ENCODE measurements at places on chromosomes 4 and X. TPM values are rescaled to one million over a fixed set of nuclear protein-coding genes. Genes with fewer than 3 reads are reported as not detected.
A peak's percentile ranks its signal among the peaks of the same experiment; 100 is the strongest.

SLC6A8 gene
- 15.9 TPM for total RNA-seq

SORBS2 gene
- total RNA-seq = 46.2 TPM

XK gene
- total RNA-seq = under 0.01 TPM

AMBN gene
- not detected for total RNA-seq

SOWAHD gene
- total RNA-seq = not detected

FGA gene
- not detected for total RNA-seq

VGLL1 gene
- total RNA-seq = not detected

SPP1 gene
- total RNA-seq = not detected

RPS6KA6 gene
- 0.95 TPM for total RNA-seq

SRP72 gene
- 99.8 TPM for total RNA-seq

MAOA gene
- total RNA-seq = 120 TPM

TRMT10A gene
- 7.2 TPM for total RNA-seq

RNF128 gene
- not detected for total RNA-seq

IBSP gene
- not detected for total RNA-seq

HSD17B13 gene
- total RNA-seq = not detected

PDK3 gene
- total RNA-seq = 11.0 TPM

HPGDS gene
- total RNA-seq = not detected

YY2 gene
- 1.1 TPM for total RNA-seq

DNA sequence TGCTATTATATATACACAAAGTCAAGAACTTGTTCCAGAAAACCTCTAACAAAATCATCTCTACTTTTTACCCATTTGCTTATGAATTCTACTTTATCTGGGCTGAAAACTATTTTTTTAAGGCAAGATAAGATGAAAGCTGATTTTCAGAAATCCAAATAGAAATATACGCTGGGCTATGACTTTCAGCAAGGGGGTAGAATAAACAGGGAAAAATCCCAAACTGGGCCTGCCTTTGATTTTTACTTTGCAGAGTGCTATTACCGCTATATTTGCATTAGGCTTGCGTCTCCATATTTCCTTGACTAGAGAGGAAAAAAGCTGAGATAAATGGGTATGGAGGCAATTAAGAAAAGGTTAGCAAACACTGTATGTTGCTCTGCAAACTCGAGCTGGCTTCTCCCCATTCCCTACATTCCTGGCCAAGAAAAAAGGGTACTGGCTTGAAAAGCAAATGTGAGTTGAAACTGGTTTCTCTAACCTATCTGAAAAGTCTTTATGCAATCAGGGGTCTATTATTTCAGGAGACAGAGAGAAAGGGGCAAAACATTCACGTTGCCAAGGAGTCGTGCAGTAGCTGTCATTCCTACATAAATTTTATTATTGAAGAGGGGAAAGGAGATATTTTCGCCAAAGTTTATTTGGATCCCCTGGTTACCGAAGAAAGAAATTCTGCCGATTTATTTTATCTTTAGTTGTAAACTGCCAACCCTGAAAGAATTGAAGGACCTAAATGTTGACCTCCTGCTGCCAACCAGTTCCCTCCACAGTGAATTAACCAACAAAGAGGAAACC lies 2.2 kb downstream of the TMEM47 start:
- no peak for DNase-seq

- DNase-seq = no peak
These were observed 9.5 kb downstream of the PLXNA3 start for GRCh38 chrX:154467556-154467955.

- no peak for DNase-seq
These were observed 4.8 kb downstream of the USP38 start for GRCh38 chr4:143189528-143189927.

DNA sequence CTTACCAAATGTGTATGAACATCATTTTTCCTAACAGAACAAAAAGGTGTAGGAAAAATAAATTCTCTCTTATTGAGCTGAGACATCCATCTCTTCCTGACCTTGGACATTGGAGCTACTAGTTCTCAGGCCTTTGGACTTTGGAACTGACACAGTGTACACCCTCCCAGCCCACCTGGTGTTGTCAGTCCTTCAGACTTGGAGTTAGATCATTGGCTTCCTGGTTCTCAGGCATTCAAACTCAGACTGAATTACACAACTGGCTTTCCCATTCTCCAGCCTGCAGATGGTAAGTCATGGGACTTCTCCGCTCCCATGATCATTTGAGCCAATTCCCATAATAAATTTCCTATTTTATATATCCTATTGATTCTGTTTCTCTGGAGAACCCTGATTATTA lies 84.8 kb upstream of the EDNRA start:
- no peak for DNase-seq

- no peak for DNase-seq
These were observed 537.8 kb upstream of the BOD1L1 start for GRCh38 chr4:14165222-14165920.

- DNase-seq = peak; percentile 59
These were observed 16.4 kb upstream of the NKRF start for GRCh38 chrX:119622356-119623232.

DNA sequence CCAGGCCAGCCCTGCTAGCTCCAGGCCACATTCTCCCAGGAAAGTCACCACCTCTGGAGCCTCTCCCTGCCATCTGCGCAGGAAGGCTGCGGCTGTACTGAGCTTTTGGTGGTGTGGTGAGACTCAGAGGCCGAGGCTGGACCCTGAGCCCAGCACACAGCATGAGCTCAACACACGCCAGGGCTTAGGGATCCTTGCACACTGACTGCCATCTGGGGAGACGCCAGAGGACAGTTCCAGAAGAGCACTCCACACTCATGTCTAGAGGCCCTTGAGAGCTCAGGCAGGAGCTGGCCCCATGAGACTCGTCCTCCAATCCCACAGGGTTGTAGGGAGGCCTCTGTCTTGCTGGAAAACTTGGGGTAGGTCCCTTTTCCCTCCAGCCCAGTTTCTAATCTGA lies 40.6 kb downstream of the ABLIM2 start:
- no peak for DNase-seq

DNA sequence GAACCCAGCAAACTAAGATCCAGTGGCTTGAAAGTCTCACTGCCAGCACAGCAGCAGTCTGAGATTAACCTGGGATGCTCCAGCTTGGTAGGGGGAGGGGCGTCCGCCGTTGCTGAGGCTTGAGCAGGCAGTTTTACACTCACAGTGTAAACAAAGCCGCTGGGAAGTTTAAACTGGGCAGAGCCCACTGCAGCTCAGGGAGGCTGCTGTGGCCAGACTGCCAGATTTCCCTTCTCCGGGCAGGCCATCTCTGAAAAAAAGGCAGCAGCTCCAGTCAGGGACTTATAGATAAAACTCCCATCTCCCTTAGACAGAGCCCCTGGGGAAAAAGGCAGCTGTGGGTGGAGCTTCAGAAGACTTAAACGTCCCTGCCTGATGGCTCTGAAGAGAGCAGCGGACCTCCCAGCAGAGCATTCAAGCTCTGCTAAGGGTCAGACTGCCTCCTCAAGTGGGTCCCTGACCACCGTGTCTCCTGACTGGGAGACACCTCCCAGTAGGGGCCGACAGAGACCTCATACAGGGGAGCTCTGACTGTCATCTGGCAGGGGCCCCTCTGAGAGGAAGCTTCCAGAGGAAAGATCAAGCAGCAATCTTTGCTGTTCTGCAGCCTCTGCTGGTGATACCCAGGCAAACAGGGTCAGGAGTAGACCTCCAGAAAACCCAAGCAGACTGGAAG lies 45.1 kb upstream of the CDX4 start:
- no peak for DNase-seq

DNA sequence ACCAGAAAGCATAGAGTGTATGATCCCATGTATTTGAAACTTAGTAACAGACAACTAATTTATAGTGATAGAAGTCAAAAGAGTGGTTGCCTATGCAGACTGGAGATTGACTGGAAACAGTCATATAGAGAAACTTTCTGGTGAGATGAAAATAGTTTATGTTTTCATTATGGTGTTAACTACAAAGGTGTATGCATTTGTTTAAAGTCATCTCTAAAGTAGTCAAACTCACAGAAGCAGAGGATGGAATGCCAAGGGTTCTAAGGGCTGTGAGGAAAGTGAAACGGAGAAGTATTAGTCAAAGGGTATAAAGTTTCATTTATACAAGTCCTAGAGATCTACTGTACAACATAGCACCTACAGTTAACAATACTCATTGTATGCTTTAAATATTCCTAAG lies 45.8 kb downstream of the ENOX2 start:
- DNase-seq = no peak

GRCh38 chr4:170723171-170723570 lies 633.4 kb upstream of the AADAT start:
- DNase-seq = no peak

- no peak for DNase-seq
These were observed 111.9 kb upstream of the GALNT7 start for GRCh38 chr4:173056710-173057109.

DNA sequence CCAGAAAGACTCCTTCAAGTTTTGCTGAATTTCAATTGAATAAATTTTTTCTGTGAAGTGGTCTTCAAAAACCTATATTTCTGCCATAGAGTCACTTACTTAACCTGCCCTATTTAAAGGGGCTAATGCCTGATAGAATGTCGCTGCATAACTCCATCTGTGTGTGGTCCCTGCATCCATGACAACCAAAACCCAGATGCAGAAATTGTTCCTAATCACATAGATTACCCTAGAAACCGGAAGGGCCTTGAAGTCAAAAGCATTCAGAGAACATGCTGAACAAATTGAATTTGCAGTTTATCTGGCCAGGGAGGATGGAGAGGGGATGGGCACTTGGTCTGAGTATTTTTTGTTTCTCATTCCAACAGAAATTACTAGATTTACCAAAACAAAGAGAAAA lies 1.5 kb upstream of the PARM1 start:
- no peak for DNase-seq

- no peak for DNase-seq
These were observed 320.0 kb downstream of the IDS start for GRCh38 chrX:149185087-149185486.

GRCh38 chr4:116638592-116638991 lies 446.8 kb downstream of the TRAM1L1 start:
- DNase-seq = no peak

DNA sequence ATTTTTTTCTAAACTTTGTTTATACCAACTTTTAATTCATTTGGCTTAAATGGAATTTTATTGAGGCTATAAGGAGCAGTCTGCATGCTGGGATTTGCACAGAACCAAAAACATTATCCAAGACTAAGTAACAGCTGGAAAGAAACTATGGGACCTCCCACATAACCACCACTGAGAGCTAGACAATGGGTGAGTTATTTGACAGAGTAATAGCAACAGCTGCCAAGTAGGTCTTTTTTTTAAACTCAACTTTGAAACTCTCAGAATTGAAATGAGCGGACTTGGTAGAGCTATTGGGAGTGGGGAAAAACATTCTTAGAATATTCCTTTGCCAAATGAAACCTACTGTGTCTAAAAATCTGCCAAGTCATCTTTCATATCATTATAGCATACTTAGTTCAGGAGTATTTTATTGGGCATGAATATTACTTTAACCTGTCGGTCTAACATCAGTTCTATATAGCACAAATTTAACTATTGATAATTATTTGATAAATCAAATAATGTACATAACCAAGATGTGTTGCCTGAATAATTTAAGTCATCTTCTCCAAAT lies 1428.0 kb downstream of the PCDH7 start:
- DNase-seq = no peak

- DNase-seq = no peak
These were observed 779.0 kb upstream of the INTU start for GRCh38 chr4:126853715-126854114.

- no peak for DNase-seq
These were observed 84.3 kb downstream of the REPS2 start for GRCh38 chrX:17030580-17031270.

DNA sequence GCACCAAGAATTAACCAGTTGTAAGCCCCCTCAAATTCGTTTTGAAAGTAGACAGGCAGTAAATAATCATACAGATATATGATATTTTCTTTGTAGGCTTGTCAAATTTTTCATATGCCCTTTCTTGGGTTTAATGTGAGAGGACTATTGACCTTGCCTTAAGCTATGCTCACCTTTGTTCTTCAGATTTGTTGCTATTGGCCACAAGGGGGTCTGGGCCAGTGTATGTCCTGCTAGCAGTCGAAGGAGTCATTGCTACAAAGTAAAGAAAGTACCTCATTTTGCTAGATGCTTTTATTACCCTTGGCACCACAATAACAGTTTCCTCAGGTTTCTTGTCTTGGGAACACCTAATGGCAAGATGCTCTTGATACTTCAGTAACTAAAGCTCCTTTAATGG lies 51.7 kb downstream of the IGSF1 start:
- DNase-seq = no peak

GRCh38 chr4:87033902-87034301 lies 99.1 kb downstream of the AFF1 start:
- no peak for DNase-seq

GRCh38 chr4:143617994-143618679 lies 82.3 kb downstream of the FREM3 start:
- no peak for DNase-seq

DNA sequence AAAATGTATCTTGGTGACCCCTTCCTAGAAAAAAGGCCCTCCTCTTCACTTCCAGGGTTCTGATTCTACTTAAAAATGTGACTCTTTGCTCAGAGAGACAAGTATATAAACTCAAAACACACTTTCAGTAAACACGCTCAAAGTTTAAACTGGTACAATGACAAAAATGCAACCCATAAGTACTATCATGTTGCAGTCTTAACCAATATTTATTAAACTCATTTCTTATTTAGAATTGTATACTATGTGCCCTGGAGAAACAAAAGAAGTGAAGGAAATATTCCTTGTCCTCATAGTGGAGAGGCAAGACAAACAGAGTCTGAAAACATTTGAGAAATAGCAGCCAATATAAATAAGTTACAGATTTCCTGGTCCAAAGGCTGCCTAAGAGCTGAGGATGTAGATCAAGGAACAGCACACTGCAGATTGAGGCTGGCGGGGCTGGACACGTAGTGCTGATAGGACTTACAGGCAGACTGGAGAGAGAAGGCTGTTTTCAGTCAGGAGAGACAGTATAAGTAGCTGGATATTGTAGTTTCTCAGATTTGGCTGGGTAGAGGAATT lies 39.1 kb upstream of the ANXA3 start:
- DNase-seq = no peak

DNA sequence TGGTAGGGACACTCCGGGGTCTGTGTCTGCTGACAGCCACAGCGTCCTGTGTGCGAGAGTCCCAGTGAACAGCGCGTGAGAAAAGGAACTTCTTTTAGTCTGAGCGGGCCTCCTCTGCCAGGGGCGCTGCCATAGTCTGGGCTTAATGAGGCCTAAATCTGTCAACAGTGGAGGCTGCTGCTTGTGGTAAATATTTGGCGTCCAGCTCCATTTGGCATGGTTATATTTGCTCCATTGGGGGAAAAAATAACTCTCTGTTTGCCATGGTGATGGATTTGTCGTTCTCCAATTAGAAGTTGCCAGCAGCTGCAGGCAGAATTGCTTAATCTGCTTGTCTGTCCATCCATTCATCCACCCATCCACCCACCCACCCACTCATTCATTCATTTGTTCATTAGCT lies 71.4 kb upstream of the PSAPL1 start:
- no peak for DNase-seq

DNA sequence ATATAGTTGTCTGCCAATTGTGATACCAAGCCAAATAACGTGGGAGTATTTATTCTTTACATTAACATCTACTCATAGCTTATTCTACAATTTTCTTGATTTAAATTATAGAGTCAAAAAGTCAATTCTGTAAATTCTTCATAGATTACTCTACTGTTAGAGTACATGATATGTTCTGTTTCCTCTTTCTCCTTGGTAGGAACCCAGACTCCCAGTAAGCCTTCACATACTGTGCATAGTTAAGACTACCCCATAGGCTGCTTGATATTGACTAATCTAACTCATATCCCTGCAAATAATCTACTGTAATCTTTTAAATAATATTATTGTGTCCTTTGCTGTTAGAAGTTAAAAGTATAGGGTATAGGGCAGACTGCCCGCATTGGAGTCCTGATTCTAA lies 35.4 kb downstream of the BANK1 start:
- DNase-seq = no peak
